ENCODE measurements at places on chromosomes 3 and 15.

- DNase-seq, result no peak
Measured at GRCh38 chr15:50168783-50169411, 13.1 kb upstream of the SLC27A2 start.

GRCh38 chr15:39767921-39768320 lies 14.7 kb downstream of the FSIP1 start:
- DNase-seq, result no peak

- DNase-seq, result no peak
Measured at GRCh38 chr15:57923750-57924149, 141.8 kb downstream of the ALDH1A2 start.

DNA sequence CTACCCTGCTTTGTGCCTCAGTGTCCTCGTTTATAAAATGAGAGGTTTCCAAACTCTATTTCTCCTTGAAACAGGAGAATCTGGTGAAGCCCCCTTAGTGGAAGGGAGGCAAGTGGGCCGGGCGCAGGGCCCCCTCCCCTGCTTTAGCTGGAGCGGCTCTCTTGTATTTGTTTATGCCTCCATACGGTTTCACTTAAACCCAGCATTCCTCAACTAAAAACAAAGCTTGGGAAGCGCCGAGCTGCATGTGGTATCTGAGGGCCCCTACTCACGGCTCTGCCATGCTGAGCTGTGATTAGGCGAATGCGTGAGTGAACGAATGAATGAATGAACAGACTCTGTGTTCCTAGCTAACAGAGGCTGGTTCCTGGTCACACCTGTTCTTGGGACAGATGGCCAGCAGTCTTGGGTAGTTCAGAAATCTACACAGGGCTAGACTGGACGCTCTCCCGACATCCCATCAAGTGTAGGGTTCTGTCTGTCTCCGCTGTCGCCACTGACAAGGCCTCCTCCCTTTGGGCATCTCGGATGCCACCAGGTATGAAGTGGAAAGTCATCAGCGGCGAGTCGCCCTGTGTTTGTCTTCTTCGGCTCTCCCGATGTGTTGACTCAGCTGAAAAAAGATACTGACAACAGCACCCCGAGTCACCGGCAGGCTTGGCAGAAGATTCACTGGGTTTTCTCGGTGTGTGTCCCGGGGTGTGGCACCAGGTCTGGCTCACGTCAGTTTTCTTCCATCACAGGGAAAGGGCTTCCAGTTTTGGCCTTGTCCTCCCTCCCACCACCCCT lies 42.4 kb upstream of the VPS8 start:
- DNase-seq, result no peak

DNA sequence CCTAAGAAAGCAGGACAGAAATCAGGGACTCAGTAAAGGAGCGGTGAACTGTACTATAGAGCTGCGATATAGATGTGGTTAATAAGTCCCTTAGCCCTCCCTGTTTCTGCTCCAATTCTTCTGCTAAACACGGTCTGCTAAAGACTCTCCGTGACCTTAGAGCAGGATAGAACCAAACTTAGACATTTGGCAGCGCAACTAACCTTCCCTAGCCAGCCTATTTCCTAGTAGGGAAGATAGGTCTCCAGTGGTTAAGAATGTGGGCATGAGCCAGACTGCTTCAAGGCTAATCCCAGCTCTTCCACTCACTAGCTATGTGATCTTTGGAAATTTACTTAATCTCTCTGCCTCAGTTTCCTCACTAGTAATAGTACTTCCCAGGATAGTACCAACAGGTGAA lies 193.6 kb upstream of the IL12A start:
- DNase-seq, result no peak

DNA sequence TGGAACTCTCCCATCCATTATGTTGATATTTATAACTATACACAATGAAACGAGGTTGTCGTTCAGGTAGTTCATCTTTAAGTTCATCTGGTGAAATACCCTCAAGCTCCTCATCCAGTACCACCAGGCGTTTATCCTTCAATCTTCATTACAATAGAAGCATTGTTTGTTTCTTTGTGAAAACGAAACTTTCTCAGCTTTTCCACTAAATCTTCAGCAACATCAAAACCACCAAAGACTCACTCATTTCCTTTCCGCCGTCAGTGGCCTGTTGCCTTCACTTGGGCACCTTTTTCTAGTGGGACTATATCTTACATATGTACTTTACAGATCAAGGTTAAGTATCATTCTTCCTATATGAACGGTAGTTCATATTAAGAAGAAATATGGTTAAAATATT lies 44.1 kb upstream of the TFG start:
- no peak for DNase-seq

DNA sequence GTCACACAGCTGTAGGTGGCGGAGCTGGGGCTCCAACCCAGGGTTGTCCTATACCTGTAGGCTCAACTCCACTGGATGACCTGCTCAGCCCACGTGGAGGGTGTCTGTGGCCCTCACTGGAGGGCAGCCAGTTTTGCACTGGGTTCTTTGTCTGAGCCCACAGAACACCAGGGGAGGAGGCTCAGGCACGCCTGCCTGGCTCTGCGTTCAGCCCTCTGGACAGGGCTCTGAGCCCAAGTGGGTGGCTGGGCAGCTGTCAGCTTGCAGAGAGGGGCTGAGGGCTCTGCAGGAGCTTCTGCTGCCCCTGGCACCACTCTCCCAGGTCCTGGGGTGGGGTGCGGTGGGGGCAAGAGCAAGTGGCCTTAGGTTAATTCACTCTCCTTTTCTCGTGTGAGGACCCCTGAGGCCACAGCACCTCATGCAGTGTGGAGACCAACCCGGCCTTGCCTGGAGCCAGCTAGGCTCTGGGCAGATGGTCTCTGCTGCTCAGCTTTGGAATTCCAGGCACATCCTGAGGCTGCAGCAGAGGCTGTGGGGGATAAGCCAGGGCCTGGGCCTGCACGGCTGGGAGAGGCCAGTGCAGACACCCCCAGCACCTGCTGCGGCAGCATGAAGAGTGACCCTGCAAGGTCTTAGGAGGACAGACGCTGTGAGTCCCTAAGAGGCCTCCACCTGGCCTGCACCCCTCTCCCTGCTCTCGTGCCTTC lies 23.5 kb downstream of the DUSP7 start:
- DNase-seq, result no peak

- DNase-seq, result no peak
Measured at GRCh38 chr15:57586661-57587424, 4.9 kb upstream of the MYZAP start.

GRCh38 chr3:55687526-55687925 lies 200.4 kb upstream of the WNT5A start:
- no peak for DNase-seq

GRCh38 chr15:80179025-80179759 lies 26.4 kb downstream of the FAH start:
- DNase-seq, result no peak

GRCh38 chr3:50587373-50587772 lies 18.1 kb downstream of the HEMK1 start:
- DNase-seq, result no peak

DNA sequence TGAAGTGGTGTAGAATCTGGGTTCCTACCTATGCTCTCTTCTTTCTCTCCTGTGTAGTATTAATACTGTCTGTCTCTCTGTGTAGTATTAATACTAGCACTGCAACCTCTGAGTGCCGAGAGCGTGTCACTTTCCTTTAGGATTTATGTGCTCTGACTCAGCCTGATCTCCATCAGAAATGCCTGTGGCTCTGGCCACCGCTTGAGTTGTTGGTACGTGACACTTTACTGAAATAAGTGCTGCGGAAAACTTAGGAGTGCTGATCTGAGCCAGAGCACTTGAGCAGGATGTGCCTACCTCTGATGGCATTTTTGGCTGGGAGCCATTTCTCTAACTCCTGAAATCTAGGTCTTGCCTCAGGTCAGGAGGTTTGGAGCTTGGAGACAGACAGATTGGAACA lies 807.4 kb downstream of the SQOR start:
- peak; percentile 3 for DNase-seq

- DNase-seq, result no peak
Measured at GRCh38 chr3:150069154-150069527, 98.4 kb upstream of the PFN2 start.

GRCh38 chr15:93214106-93214505 lies 125.1 kb upstream of the RGMA start:
- no peak for DNase-seq

DNA sequence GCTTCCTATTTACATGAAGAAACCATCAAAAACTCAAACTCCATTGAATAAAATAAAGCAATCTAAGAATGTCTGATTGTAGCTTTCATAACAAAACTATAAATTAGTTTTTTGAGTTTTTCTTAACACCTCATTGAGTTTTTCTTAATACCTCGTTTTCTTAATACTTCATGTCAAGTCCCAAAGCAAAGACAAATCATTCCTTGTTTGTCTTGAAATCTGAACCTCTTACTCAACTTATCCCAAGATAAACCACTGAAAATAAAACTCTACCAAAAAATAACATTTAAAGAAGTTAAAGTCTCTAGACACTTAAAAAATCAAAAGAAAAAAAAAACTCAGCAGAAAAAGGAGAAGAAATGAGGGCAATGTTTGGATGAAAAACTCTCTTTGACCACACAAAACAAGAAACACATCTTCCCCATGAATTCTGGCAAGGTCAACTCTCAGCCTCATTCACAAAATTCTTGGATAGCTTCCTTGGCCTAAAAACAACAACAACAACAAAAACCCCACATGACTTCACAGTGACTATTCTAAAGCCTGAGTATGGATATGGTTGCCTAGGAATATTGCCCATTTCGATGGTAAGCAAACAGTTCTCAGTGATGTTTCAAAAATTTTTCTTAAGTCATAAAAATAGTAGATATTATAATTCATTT lies 38.2 kb downstream of the TMCC1 start:
- DNase-seq, result no peak

DNA sequence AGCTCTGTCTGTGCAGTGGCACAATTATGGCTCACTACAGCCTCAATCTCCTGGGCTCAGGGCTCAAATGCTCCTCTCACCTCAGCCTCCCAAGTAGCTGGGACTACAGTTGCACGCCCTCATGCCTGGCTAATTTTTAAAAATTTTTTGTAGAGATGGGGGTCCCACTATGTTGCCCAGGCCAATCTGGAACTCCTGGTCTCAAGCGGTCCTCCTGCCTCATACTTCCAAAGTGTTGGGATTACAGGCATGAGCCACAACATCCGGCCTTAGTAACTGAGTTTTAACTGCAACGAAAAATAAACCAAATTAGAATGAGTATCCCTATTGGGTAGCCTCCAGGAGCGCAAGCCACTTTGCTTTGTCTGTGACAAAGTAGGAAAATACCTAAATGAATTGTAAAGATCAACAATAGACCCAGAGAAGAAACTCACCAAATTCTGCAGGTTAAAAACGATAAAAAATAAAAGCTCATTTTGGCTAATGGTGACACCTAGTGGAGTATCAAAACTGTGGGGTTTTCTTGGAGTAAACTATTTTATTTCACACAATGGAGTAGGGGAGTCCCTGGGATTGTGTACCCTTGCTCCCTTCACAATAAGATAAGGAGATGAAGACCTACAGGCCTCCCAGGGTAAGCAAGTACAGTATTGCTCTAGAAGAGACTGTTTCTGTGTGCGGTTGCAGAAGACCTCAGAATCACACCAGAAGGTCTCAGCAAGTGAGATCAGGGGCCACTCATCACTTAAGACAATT lies 21.0 kb upstream of the CA12 start:
- peak; percentile 11 for DNase-seq

GRCh38 chr3:39254806-39255449 lies 24.9 kb downstream of the CX3CR1 start:
- DNase-seq, result no peak

DNA sequence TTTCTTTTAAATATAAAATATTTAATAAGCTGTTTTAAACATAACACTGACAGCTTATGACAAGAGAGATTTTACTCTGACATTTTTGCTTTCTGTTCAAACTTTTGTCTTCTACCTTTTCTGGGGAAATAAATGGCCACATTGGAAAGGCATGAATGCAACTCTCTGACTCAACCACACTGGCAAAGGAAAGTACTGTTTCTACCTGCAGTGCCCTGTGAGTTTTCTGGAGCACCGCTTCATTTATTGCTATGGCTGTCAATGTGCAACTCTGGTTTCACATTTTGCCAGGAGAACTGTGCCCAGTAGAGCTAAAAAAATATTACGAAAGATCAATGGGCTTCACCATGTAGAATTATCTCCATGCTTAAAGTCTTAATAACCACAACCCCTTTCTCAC lies 15.1 kb downstream of the PDZRN3 start:
- no peak for DNase-seq

GRCh38 chr3:6803619-6804018 lies 57.3 kb upstream of the GRM7 start:
- DNase-seq, result peak; percentile 6

DNA sequence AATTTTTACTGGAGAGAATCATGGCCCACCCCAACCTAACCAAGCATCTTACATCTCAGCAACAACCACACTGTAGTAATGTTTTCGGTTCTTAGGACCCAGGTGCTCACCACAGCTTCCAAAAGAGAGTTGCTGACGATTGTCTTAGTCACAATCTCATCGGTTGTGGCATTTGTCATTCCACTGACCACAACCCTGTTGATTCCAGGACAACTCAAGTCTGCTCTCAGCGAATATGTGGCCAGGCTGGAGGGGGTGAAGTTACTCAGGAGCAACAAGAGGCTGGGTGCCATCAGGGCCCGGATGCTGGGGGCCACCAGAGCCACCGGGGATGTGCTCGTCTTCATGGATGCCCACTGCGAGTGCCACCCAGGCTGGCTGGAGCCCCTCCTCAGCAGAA lies 25.9 kb downstream of the GALNT15 start:
- no peak for DNase-seq

DNA sequence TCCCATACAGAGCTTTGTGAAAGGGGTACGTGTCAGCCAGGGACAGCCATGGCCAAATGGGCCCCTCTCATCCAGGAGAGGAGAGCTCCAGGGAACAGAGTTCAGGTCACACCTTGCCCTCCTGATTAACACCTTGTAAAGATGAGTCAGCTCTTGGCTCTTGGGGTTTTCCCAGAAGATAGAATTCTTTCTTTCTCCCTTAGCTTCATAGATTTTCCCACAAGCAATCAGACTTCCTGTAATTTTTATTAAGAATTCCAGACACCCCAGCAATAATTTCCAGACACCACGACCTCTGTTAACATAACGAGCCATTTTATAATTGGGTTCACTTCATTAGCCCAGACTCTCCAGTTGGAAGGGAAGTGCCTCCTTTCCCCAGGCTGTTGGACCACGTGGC lies 86.4 kb downstream of the LRTM1 start:
- DNase-seq, result no peak

GRCh38 chr15:96767703-96768434 lies 437.4 kb downstream of the NR2F2 start:
- DNase-seq, result no peak

- no peak for DNase-seq
Measured at GRCh38 chr3:196969134-196969659, 564 bp upstream of the PIGZ start.

DNA sequence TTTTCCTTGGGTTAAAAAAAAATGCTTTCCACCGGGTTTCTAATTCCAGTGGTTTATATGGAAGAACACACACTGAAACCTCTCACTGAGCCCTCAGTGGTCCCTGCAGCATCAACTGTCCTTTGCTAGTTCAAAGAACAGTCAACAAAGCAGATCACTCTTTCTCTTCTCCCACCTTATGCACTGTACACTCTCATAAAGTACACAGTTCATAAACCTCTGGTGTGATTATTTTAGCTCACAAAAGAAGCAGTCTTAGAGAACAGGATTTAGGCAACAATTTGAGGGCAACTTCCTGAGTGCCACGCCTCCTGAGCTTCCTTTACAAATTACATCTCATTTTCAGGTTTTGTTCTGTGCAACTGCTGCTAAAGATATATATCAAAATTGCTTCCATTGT lies 728.4 kb upstream of the GOLIM4 start:
- no peak for DNase-seq
